ENCODE measurements at places on chromosomes 12 and 14.

DNA sequence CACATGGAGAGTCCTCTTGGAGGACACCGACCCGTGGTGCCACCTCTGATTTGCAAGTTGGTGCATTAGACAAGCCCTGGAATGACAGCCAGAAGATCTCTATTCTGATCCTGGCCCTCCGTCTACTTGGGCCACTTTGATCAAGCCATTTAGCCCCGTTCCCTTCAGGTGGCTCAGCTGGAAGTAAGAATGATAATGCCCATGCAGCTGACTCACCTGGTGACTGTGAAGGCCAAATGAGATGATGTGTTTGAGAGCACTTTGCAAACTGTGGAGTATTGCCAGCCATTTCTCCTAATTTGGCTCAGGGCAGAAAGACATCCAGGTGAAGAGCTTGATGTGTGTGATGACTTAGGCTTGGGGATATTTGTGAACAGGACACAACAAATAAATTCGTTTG, 165.9 kb downstream of the ETV6 start:
- no peak for DNase-seq

DNA sequence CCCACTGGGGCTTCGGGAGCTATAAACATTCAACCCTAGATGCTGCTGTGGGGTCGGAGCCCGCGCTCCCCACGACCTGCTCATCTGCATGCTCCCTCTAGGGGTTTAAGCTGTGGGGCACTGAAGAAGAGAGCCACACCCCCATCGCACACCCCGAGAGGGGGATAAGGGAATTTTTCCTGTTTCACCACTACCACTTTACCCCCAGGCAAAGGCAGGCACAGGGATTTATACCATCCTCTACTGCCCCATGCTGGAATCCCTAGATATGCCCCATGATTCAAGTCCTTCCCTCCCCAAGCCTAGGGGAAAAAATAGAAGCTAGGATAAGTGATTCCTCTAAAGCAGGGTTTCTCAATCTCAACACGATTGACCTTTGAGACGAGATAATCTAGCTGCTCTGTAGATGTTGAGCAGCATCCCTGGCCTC, 59.9 kb upstream of the CCDC60 start:
- no peak for DNase-seq

- no peak for DNase-seq
These were observed 81.9 kb downstream of the BMP4 start for GRCh38 chr14:53874704-53875103.

DNA sequence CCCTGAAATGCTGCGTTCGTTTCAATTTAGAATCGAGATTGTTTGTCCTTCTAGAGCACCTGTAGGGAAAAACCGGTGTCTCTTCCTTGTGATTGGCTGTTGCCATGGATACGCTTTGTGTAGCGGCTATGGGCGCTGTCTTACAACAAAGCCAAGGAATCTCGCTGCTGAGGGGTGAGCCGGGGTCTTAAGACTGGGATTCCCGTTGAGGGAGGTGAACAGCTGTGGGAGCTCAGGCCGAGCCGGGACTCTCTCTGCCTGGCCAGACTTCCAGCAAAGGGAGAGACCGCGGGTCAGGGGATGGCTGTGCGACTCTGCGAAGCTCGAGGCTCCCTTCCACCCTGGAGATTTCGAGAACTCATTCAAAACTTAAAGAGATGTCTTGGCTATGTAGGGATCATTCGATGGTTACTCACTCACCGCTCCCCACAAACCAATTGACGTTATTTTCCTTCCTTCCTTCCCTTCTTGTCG, at the start of the genes LRRIQ1 and TSPAN19:
TSS of gene LRRIQ1 (plus strand) at position 118 of the 474 bp plus-strand sequence. CDS start 1,826 bp downstream, outside the sequence.
TSS of gene TSPAN19 (minus strand) at position 44 of the 474 bp plus-strand sequence. CDS start 6,331 bp downstream, outside the sequence.
- DNase-seq, result no peak

DNA sequence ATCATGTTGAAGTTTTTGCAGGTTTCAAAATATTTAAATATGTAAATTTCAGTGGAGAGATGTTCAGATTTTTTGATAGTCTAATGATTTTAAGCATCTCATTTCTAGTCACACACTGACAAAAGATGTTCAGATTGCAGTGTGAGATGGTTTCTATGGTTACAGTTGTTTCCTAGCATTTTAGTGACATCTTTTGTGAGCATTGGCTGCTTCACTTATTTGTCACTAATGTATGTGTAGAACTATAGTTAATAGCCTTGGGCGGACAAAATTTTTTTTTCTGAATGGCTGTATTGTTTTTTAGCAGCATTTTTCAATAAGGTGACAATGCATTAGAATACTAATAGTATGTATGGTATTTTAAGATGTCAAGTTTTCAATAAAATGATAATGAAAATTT, 315.6 kb upstream of the PRKD1 start:
- DNase-seq, result no peak

Measured in bone marrow (tissue), 2 donors.